Hepatic stellate cell (primary cell): ENCODE measurements at places on chromosomes 12 and 14.

DNA sequence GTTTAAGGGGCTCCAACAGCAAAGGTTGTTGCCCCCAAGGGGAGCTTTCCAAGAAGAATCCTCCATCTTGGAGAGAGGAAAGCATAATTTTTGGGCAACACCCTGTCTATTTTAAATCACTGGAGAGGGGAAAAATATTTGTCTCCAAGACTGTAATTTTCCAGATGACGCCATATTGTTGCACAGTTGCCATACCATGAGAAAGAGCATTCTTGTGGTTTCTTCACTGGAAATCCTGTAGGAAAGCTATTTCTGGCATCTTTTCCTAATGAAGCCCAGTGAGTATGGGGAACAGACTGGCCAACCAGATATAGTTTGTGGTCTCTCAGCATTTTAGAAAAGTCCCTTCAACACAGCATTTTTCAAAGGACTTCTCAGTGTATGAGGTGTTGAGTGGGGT lies 88.1 kb upstream of the MANSC4 start:
- peak; percentile 53 for DNase-seq

DNA sequence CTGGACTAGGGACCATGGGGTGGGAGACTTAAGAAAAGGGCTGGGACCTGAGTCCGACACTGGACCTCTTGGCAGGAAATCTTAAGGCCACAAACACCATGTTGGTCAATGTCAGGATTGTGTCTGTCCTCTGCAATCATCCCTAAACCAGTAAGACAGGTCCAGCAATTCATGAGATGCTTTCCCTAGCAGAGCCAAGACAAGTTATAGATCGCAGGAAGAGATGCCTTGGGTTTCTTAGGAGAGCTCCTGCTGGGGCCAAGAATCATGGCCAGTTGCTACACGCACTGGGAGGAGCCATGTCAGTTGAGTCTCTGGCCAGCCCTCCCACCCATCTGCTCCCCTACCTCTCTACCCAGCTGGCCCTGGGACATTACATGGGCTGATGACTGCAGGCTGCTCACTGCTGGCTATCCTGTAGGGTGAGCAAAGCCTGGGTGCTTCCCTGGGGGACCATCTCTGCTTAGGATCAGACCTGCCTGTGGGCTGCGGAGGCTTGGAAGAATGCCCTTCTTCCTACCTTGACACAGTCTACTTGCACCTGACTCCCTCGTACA lies 14.2 kb downstream of the PLEKHH1 start:
- DNase-seq, result no peak

- no peak for DNase-seq
These were observed 415.7 kb upstream of the ATP2B1 start for GRCh38 chr12:90124289-90124688.

DNA sequence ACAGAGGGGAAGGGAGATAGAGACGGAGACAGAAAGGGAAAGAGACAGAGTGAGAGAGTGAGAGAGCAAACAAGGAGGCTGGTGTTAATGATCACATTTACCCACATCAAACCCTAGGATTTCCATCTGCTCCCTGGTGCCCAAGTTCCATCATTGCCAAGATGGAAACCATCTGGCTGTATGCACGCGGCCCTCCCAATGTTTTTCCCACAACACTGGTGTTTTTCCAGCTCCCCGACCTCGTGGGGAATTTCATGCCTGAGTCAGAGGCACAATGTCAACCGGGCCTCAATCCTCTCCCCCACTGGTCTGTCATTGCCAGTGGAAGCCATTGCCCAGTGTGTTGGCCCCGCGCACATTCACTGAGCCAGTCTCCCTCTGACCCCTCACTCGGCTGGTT lies 19.9 kb upstream of the BDKRB2 start:
- DNase-seq, result no peak

GRCh38 chr12:49358483-49359141 lies 8.7 kb upstream of the SPATS2 start:
- DNase-seq, result no peak

GRCh38 chr12:119589097-119589496 lies 4.5 kb upstream of the TMEM233 start:
- DNase-seq, result no peak

DNA sequence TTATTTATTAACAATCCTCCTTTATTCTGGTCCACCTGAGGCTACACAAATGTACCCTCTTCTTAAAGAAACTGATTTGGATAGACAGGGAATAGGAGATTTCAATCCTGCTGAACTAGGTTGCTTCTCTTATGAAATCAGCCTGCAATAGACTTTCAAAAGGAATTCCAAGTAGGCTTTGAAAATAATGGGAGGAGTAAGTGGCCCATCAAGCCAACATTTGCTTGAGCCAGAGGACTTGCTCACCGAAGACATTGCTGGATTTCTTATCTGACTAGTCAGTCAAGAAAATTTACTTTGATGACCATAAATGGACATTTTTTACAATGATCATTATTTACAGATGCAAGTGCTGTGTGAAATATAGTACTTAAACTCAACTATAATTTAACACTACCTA lies 82.8 kb upstream of the RASSF8 start:
- no peak for DNase-seq

DNA sequence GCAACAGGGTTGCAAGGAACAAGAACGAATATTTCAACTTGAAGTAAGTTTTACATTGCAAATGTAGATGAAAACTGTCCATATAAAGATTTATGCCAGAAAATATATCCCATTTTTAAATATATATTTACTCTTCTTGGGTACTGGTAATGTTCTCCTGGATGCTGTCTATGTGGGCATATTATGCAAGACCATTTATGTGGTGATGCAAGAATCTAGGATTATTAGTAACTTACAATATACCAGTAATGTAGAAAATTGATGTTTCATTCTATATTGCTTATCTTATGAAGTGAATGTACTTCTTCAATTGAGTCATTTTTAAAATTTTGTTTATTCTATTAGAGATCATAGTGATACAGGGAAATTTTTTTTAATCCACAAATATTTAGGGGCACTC lies 25.1 kb downstream of the FGFR1OP2 start:
- no peak for DNase-seq

GRCh38 chr12:101038289-101038871 lies 171.7 kb downstream of the SLC5A8 start:
- DNase-seq, result no peak

DNA sequence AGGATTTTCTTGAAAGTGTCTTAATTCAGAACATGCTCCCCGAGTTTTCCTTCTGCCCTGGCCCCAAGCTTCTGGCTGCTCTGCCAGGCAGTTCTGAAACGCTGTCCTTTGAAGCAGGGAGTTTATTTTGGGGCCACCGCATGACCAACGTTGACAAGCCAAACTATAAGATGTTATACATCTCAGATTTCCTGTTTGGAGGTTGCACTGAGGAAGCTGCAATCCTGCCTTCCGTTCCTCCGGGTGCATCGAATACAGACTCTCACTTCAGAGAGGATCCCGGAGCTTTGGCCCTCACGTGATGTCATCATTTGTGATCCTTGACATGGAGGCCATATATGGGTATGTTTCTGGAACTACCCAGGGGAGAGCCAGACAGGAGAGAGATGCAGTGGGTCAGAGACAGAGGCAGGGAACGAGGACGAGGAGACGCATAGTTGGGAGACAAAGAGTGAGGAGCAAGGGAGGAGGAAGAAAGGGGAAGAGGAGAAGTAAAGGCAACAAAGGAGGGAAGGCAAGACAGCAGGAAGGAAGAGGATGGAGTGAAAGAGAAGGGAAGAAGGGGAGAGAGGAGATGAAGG lies at the start of gene ASB2:
TSS of gene ASB2 (minus strand) at position 94 of the 581 bp plus-strand sequence. CDS start 12,031 bp downstream, outside the sequence.
- peak; percentile 86 for DNase-seq

GRCh38 chr14:101072945-101073597 lies 169.5 kb upstream of the RTL1 start:
- DNase-seq, result no peak

- no peak for DNase-seq
These were observed 134.1 kb downstream of the KCNA5 start for GRCh38 chr12:5177731-5178130.

GRCh38 chr14:75738192-75738591 lies 77.1 kb downstream of the TTLL5 start:
- no peak for DNase-seq

GRCh38 chr14:91261115-91261514 lies 16.6 kb upstream of the GPR68 start:
- DNase-seq, result no peak

DNA sequence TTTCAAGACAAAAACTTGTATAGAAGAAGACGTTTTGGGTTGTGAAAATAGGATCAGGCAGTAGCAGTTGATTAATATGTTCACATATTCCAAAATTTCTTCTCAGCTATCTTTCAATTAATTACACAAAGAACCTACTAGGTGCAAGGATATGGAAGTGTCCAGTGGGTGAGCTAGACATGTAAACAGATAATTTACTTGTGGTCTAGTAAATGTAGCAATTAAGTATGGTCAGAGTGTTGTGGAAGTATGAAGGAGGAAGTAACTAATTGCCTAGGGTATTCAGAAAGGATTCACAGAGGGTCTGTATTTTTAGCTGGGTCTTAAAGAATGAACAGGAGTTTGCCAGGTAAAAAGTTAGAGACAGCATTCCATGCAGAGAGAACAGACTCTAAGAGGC lies 5.9 kb downstream of the GOLGA5 start:
- no peak for DNase-seq

GRCh38 chr14:52883658-52884057 lies 67.2 kb downstream of the FERMT2 start:
- DNase-seq, result no peak

DNA sequence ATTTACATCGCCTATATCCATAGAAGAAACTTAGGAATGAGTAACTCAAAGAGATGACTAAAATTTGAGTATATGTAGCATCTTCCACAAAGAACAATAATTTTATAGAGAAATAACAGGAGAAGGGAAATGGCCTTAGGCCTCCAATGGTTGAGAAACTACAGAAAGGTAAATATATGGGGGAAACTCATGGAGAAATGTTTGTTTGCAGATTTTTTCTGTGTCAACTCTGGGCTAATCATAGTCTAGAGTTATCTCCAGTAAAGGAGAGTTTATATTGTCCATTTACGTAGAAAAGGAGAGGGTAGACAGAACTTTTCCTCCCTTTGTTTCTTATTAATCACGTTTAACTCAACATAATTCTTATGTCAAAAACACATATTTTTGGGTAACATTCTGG lies 244.2 kb downstream of the GLT1D1 start:
- DNase-seq, result no peak

DNA sequence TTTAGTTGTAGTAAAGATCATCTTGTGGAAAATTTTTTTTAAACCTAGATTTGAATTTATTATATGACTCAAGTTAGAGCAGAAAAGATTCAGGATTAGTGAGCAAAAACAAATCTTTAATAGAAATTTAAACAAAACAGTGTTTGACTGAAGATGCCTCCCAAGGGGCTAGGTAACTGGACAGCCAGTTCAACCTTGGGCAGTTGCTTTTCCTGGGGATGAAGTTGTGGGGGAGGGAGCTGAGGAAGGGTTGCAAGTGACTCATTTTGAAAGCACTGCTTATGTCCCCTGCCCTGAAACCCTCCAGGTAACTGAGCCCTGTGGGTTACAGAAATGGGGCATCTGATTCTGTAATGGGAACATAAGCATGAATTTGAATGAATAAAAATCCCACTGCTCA lies 13.1 kb downstream of the CFAP54 start:
- no peak for DNase-seq

DNA sequence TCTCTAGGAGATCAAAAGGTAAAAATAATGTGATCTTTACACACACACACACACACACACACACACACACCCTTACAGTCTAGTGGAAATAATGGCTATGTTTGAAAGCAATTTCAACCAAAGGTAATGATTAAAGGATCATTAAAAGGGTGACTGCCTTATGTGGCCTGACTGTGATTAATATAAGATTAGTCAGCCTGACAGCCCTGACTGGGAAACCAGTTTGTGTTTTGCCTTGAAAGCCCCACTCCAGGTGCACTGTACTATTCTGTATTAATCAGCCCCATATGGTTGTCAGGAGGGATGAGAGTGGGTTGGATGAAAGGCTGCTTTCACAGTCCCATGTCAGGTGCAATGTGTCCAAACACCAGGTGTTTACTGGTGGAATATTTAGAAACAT lies 10.5 kb downstream of the RASSF9 start:
- DNase-seq, result no peak

DNA sequence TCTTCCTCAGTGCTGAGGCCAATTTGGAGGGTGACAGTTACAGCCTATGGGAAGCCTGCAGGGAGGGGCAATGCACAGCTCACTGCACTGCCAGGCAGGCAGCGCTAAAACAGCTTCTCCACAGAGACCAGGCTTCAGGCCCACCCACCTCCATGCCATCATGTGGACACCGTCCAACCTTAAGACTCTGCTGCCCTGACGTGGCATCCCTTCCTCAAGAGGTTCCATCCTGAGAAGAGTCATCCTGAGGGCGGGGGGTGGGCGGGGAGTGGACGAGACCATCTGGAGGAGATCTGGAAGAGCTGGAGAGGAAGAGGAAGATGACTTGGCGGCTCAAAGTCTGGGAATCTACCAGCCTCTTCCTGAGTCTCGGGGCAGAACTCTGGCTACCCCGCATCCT lies 8.4 kb upstream of the ACVRL1 start:
- no peak for DNase-seq

- DNase-seq, result no peak
These were observed 80.0 kb downstream of the LGMN start for GRCh38 chr14:92668276-92668973.

DNA sequence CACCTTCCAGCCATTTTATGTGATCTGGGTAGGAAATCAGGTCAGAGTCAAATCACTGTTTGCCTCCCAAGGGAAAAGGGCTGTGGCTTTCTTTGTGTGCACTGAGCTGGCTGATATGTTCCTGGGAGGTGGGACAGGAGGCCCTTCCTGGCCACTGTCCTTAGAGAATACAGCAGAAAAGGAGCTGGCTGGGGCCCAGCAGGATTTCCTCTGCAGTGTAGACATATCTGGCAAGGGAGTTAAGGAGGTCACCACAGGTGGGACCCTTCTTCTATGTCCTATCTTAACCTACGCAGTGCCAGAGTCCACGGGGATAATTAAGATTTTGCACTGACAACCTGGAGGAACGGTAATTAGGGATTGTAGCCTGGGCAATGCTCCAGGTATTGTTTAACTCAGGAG lies 145.3 kb downstream of the NTF3 start:
- DNase-seq, result no peak

DNA sequence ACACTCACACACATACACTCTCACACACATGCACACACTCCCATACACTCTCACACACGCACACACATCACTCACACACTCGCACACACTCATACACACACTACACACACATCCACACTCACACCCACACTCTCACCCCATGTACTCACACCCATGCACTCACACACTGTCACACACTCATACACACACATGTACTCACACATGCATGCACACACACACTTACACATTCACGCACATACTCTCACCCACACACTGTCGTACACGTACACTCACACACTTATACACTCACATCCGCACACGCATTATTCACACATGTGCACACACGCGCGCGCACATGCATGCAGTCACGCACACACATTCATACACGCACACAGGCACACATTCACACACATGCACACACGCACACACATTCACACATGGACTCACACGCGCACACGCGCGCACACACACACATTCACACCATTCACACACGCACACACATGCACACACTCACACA lies 3.9 kb upstream of the GPR162 start:
- DNase-seq, result no peak
